ENCODE measurements at places on chromosomes 5 and 9.
A peak's percentile ranks its signal among the peaks of the same experiment; 100 is the strongest.

DNA sequence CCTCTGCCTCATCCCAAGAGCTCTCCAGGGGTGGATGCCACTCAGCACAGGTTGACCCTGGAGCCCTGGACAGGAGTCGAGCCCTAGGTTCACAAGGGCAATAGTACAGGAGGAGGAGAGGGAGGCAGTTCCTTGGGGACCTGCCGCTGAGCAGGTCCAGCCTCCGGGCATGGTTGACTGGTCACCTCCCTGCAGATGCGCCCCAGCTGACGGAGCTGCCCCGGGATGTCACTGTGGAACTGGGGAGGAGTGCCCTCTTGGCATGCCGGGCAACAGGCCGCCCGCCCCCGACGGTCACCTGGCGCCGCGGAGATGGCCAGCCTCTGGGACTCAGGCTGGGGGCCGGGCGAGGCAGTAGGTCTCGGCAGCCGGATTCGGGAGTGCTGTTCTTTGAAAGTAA, 53.7 kb downstream of the HMCN2 start:
- no peak for DNase-seq

- DNase-seq = no peak
Measured at GRCh38 chr5:59275170-59275509, 618.4 kb downstream of the PDE4D start.

DNA sequence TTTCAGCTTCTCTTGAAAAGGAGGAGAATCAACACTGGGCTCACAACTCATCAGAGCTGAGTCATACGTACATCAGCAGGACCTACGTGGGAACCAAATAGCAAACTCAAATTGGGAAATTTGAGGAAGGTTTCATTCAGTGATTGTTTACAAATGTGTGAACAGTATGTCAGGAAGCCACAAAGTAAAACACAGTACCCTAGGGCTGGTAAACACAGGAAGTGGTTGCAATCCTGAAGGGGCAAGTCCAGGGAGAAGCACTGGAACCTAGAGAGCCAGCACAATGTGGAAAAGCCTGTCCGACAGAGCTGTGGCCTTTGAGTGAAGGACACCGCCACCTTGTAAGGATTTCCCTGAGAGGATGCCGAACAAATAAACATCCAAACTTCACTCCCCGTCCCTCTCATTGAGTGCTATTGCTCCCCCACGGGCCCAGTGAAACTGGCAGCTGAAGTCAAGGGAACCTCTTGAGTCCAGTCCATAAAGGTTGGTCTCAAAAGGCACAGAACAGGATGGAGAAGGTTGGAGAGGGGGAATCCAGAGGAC, 26.7 kb upstream of the RICTOR start:
- peak; percentile 26 for DNase-seq

DNA sequence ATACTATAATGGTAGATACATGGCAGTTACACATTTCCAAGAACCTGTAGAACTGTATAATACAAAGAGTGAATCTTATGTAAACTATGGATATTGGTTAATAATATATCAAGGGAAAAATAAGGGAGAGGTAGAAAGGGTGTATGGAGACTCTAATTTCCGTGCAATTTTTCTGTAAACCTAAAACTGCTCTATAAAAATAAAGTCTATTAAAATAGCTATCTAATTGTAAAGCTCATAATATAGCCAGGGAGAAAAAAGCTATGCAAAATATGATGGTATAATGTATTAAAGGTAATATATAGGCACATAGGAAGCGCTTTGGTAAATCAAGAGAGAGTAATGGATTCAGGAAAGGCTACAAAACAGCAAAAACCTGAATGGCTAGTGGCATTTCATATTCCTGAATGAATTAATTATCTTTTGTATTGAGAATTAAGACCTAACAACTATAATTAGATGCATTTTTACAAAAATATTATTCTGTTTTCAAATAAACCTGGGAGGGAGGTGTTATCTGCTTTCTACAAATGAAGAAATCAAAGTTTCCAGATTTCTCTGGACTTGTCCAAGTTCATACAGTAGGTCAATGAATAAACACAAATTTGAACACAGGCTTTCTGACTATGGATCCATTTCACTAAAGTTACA, 22.8 kb downstream of the ANXA1 start:
- no peak for DNase-seq

DNA sequence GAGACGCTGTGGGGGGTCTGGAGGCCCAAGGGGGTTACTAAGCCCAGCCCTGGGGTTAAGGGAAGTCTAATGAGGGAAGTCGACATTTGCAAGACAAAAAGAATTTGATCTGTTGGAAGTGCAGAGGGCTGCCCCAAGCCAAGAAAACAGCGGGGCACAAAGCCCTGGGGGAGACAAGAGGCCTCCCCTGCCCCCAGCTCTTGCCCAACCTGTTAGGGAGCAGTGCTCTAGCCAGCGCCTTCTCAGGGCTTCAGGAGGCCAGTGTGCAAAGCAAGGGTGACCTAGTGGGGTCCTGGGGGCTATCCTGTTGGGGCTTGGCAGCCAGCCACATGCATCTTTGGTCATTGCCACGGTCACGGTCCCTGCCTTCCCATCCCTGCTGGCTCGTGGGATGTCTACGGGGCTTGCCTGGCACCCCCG, 25.2 kb downstream of the GFI1B start:
- no peak for DNase-seq

- no peak for DNase-seq
Measured at GRCh38 chr9:136117916-136118319, 757 bp downstream of the TMEM250 start.

GRCh38 chr5:142674531-142675469, 11.1 kb downstream of the FGF1 start:
- DNase-seq = no peak

DNA sequence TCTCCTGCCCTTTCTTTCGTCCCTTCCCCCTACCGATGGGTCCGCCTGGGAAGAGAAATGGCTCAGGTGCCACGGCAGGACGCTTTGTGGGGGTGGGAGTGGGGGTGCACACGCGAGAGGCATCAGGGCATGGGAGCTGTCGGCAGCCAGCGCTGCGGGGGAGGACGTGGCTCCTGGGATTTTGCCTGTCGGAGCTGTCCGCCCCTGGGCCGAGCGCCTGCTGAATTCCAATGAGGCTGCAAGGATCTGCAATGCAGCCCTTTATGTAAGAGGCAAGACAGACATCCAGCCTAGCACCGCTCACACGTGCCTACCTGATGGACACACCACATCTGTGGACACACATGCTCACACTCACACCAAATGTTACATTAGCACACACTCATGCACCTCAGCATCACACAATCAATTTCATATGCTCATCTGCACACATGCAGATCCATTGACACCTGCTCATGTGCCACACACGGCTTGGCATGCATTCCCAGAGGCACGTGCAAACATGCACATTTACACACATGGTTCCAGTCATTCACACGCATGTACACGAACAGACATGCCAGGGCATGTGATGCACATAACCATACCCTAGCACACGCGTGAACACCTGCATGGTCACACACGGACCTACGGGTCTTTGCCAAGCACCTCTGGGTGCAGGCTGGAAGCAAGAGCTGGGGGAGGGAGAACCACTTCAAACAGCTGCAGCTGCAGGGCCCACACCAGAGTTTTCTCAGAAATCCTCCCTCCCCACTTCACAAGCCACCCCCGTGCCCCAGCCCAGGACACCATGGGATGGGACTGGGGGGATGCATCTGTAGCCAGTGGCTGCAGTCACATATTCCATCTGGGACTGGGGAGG, 1.4 kb downstream of the GRIN1 start:
- no peak for DNase-seq

GRCh38 chr9:114488398-114489129, 16.7 kb downstream of the WHRN start:
- no peak for DNase-seq

DNA sequence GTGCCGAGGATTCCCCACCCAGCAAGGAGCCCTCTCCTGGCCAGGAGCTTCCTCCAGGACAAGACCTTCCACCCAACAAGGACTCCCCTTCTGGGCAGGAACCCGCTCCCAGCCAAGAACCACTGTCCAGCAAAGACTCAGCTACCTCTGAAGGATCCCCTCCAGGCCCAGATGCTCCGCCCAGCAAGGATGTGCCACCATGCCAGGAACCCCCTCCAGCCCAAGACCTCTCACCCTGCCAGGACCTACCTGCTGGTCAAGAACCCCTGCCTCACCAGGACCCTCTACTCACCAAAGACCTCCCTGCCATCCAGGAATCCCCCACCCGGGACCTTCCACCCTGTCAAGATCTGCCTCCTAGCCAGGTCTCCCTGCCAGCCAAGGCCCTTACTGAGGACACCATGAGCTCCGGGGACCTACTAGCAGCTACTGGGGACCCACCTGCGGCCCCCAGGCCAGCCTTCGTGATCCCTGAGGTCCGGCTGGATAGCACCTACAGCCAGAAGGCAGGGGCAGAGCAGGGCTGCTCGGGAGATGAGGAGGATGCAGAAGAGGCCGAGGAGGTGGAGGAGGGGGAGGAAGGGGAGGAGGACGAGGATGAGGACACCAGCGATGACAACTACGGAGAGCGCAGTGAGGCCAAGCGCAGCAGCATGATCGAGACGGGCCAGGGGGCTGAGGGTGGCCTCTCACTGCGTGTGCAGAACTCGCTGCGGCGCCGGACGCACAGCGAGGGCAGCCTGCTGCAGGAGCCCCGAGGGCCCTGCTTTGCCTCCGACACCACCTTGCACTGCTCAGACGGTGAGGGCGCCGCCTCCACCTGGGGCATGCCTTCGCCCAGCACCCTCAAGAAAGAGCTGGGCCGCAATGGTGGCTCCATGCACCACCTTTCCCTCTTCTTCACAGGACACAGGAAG, 120.2 kb downstream of the RGS3 start:
- DNase-seq = no peak

DNA sequence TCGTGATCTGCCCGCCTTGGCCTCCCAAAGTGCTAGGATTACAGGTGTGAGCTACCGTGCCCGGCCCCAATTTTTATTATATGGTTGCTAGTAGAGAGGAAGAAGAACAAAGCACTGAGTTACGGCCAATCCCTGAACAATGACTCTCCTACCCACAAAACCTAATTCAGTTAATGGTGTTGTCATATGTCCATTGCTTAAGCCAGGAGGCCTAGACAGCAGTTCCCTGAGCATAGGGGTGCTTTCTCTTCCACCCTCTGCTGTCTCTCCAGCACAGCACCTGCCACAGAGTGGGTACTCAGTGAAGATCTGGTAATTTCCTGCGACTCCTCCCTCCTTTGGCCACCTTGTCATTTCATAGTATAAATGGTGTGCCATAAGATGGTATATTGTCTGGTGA, 21.4 kb upstream of the LTC4S start:
- DNase-seq = no peak

GRCh38 chr9:112487799-112488340, 1.2 kb downstream of the KIAA1958 start:
- no peak for DNase-seq

DNA sequence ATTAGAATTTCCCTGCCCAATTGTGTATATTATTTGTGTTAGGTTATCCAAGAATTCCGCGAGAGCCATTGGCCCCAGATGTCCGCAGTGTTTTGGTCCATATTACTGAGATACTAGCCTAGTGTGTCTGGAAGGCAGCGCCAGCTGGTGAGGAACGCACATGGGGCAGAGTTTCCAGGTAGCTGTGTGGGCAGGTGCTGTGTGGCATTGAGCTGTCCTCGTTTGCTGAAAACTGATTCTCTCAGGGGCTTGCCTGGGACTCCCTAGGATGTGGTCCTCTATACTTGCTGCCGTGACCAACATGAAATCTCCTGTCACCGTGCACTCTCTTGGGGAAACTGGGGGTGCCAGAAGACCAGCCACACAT, 288.7 kb downstream of the FANCC start:
- no peak for DNase-seq

- no peak for DNase-seq
Measured at GRCh38 chr9:123798195-123798594, 131.7 kb downstream of the DENND1A start.

GRCh38 chr5:554284-554988, 30.2 kb upstream of the SLC9A3 start:
- no peak for DNase-seq

GRCh38 chr5:159061834-159062474, 37.8 kb downstream of the EBF1 start:
- no peak for DNase-seq

DNA sequence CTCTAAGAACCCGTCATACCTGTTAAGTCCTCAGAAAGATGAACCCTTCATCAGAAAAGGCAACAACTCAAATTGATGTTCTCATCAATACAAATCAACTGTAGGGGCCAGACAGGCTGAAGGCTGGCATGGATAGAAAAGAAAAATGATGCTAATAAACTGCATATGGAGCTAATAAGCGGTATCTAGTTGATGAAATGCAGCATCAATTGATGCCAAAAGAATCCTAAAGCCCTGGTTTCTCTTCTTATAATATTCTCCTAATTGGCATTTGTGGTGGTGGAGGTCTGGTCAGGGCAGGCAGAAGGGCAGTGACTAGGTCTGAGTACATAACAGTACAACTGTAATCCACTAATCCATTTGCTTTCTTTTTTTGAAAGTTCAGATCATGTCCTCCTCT, 322.5 kb downstream of the SPOCK1 start:
- DNase-seq = no peak

- DNase-seq = no peak
Measured at GRCh38 chr9:125746774-125747052, 460 bp upstream of the PBX3 start.

DNA sequence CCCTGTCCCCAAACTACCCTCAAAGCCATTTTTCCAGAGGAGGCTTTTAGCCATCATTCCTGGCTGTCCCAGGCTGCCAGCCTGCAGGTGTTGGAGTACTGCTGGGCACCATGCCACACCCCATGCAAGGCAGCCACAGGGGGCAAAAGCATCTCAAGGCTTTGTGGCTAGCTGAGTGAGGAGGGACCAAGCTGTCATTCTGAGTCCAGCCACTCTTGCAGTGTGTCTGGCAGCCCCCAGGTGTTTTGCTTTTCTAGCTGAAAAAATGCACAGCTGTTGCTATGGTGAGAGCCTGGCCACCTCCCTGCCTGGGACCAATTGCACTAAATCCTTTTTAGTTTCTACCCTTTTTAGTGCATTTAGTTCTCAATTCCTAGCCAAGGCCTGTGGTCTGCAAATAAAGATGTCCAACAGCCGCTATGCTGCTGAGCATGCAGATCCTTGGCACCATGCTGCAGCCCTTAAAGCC, 50.4 kb upstream of the PTGS1 start:
- no peak for DNase-seq

DNA sequence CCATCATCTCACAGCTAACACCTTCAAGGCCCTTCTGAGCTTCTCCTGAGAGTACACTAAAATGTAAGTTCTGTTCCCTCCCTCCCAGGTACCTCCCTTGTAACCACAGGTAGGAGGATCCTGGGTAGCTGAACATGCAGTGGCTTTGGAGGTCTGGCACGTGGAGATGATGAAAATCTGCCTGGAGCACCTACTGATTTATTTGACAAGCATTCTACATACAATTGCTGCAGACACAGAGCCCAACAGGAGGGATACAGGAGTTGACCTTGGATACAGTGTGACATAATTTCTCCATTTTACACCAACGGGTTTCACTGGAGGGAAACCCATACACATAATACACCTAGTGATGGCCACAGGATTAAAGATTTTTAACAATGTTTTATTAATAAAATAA, 478.7 kb downstream of the SEMA5A start:
- no peak for DNase-seq

- no peak for DNase-seq
Measured at GRCh38 chr5:156367597-156367996, 40.6 kb downstream of the SGCD start.

GRCh38 chr9:33939924-33940874, 108.5 kb downstream of the UBAP2 start:
- DNase-seq = peak; percentile 65
